ENCODE measurements at places on chromosomes 16 and 17.

DNA sequence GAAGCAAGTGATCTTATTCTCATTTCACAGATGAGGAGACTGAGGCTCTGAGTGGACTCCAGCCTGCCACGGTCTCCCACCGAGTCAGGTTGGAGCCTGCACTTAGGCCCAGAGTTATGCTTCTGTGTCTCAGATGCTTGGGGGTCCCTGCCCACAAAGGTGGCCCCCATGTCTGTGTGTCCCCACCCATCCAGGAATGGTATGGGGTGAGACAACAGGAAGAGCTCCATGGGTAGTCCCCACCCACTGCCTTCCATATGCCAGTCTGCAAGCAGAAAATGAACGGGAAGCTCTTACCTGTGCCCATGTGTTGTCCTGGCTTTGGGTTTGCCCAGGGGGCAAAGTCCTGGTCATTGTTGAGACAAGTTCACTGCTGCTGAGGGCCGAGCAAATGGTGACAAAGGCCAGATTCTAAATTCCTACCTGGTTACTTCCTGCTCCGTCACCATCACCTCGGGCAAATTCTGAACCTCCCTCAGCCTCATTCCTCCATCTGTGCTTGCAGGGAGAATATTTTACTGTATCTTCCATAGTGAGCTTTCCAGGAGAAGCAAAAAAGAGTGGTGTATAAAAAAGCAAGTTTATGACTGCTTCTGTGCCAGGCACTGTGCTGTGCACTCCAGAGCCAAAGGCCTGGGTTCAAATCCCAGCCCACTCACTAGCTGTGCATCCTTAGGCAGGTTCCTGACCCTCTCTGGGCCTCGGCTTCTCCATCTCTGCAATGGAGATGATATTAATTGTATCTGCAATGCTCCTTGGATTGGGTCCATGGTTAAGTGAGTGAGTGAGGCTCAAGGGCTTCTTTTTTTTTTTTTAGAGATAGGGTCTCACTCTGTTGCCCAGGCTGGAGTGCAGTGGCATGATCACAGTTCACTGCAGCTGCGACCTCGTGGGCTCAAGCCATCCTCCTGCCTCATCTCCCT, 9.3 kb downstream of the IL4R start:
- DNase-seq: no peak

- no peak for DNase-seq
These were observed 10.1 kb upstream of the SPNS1 start for GRCh38 chr16:28964496-28964895.

DNA sequence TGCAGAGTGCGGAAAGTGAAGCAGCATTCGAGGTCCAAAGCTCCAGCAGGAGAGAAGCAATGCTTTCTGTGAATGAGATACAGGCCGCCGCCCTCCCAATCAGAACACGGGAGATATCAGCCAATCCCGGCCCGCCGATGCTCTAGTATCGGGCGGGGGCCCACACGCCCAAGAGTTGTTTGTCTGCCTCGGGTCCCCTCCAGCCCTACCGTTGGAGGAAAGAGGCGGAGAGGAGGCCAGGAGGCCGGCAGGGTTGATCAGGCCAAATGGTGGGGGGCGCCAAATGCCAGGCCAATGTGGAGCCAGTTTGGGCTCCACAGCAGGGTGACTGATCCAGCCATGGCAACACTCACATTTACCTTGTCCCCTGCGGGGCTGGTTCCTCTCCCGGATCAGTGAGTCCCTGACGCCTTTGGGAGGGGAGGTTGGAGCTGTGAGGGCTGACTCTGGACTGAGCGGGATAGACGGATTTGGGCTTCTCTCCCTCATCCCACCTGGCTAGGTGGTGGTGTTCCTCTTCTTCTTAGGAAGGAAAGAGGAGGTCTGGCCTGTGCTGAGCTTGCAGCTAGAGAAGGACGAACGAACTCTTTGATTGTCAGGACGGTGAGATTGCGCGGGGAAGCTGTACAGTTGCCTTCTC, 10.4 kb upstream of the CUEDC1 start:
- no peak for DNase-seq

DNA sequence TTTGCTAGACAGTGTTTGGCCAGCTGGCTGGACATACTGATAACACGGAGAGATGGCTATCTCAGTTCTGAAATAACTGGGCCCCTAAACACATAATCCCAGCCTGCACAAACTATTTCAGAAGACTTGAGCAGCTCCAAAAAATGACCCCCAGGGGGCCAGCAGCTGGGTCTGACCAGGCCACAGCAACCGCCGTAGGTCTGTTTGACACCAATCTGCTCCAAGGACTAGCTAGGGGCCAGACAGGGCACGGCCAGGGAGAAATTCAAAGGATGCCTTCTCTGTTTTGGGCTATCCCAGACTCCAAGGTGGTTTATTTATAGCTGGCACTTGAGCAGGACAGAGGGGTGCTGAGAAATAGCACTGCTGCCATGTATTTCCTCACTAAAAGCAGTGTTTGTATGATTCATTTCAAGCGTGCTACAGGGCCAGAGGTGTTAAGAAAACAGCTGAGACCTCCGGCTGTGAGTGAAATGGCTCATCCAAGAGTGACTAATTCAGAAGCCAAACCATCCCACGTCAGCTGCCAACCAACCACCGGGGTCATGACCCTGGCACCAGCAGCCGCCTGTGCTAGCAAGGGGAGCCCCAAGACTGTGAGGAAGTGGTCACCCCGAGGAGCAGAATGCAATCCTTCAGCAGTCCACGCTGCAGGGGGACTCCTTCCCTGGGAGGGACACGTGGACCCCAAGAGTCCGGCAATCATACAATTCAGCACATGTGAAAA, 5.7 kb downstream of the GGA2 start:
- DNase-seq: peak; percentile 93

GRCh38 chr16:81937305-81938038, 73.8 kb downstream of the SDR42E1 start:
- no peak for DNase-seq

DNA sequence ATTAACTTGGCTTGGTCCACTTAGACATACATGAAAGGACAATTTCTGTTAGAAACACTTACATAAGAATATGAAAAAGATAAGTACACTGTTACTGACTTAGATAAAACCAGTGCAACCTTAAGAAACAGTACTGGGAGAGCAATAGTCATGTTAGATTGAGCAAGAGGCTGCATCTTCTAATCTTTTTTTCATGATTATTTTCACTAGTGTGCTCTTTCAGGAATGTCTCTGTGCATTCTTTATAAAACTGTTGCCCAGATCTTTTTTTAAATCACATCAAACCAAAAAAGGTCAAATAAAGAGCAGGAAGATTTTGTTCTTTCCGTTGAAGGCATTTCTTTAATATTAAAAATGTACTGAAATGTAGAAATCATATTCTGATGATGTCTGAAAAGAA, 100.7 kb upstream of the AXIN2 start:
- no peak for DNase-seq
